ENCODE measurements at places on chromosomes 4 and X.

- DNase-seq, result no peak
Observed at GRCh38 chr4:137693641-137694040, 161.3 kb upstream of the PCDH18 start.

- DNase-seq, result no peak
Observed at GRCh38 chrX:97882306-97882705, 998.6 kb downstream of the RPA4 start.

DNA sequence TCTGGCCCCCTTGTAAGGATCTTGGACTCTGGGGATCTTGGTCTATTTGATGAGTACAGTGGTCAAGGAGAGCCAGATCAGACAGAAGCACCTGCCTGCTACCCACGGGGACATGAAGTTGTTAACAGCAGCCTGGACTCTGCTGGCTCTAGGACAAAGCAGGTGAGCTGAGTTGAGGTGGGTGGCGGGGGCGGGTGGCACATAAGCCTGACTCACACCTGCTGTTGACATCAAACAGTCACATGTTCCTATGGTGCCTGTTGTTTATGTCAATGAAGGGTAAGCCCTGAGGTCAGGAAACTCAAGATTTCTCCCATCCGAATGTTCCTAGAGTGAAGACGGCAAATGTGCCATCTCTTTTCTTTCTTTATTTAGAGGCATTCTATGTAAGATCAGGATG lies 50.1 kb upstream of the CLNK start:
- no peak for DNase-seq

DNA sequence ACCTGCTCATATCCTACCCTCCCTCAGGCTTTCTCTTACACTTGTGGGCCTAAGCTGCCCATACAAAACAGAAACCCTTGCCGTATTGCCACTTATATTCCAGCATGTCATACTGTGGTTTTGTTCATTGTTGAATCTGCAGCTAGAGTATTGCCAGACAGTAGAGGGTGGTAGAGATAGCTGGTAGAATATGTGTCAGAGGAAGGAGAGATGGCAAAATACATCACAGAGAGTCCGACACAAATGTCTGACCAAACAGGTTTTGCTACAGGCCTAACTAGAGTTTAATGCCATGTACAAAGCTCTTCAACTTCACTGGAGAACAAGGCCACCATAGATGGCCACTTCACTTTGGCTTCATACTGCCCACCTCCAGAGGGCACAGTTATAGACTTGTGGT lies 160.1 kb downstream of the EFHC2 start:
- no peak for DNase-seq

- no peak for DNase-seq
Observed at GRCh38 chr4:82524570-82525152, 37.1 kb downstream of the TMEM150C start.

- no peak for DNase-seq
Observed at GRCh38 chrX:115602729-115603389, 41.9 kb downstream of the PLS3 start.

DNA sequence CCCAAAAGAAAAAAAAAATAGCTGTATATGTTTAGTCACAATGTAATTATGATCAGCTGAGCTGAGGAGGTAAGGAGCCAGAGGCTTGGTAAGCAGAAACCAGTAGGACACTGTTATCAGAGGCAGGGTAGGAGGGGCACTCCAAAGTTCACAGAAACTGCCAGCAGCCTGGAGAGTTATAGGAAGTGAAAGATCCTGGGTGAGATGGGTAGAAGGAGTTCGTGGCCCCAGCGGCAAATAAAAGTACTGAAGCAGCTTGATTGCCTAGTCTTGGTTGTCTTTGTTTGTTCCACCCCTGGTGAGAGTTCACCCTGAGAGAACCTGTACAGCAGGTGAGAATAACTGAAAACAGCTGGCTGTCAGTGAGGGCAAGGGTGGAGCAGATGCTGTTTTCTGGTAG lies 340.8 kb downstream of the ADGRL3 start:
- no peak for DNase-seq

DNA sequence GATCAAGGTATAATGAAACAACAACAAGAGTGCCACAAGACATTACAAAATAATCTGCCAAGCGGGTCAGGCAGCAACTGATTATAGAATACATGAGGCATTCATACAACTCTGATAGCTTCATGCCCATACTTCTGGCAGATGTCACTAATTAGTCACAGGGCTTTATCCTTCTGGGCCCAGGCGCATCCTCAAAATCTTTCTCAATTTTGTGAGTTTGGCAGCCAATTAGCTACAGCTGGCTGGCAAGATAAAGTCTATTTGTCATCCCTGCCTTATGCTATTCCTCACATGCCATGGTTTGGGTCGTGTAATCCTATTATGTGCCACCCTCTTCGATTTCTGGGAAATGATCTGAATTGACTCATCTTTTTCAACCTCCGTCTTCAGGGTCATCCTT lies 254.3 kb downstream of the PACRGL start:
- no peak for DNase-seq

DNA sequence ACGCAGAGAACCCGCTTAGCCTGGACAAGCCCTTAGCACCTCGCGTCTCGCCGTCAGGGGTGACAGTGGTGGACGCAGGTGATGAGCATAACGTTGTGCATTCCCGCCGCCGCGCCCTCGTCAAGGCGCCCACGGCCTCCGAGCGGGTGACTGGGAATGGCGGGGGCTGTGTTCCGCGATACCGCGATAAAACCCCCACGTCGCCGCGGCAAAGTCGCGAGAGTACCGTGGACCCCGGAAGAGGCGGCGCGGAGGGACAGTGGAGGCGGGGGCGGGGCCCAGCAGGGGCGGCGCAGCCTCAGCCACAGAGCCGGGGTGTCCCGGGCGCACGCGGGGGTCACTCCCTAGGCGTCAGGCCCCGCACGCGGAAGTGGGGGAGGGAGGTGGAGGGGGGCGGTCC lies 53.8 kb downstream of the ZFYVE28 start:
- no peak for DNase-seq

GRCh38 chr4:85515701-85516100 lies 40.8 kb downstream of the ARHGAP24 start:
- no peak for DNase-seq

GRCh38 chr4:177293208-177294033 lies 16.3 kb upstream of the NEIL3 start:
- no peak for DNase-seq

DNA sequence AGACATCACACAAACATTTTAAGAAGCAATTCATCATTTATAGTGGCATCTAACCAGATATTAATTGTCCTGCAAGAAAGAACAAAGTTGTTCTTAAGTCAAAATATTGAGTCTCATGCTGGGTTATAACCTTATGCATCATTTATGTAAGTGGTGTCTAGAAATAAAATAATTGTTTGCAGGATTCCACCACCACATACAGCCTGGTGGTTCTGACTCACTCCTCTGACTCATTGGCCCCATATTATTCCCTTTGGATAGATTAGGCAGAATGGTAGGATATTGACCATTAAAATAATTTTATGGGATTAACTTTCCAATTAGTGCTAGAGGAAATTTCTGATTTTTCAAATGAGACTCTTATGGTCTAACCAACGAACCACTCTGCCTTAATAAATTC lies 384.5 kb downstream of the GRXCR1 start:
- no peak for DNase-seq

Measured in SK-N-MC (cell line).